H7 (cell line): ENCODE measurements at places on chromosomes 16 and 17.
A peak's percentile ranks its signal among the peaks of the same experiment; 100 is the strongest.

GRCh38 chr16:65869261-65869660 lies 497.2 kb upstream of the CDH5 start:
- DNase-seq: no peak

DNA sequence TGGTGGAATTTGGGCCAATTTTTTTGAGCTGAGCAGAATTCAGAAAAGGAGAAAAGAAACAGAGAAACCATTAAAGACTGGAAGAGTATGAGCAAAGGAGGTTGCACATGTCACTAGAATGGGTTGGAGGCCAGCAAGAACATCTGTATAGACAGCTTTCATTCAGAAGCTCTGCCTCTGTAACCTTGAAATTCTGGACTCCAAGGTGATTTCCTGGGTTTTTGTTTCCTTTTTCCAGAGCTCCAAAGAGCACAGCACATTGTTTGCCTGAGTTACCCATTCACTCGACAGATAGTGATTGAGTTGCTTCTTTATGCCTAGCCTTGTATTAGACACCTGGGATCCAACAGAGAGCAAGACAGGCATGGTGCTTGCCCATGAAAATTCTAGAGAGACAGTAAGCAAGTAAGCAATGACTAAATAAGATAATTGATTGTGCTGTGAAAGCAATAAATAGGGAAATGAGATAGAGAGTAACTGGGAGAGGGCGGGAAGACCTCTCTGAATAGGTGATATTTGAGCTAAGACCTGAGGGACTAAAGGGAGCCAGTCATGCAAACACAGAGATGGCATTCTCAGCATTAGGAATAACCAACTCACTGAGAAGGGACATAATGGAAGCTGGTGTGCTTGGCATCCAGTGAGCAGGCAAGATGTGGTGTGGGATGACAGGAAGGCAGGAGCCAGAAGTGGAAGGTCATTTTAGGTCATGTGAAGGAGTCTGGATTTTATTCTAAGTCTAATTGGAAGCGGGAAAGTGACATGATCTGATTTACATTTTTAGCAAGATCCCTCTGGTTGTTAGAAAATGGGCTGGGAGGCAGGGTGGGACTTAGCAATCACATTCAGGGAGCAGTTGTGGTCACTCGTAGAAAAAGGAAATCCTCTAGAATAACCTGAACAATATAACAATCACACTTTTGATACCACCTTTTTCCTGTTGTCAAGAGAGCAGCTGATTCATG lies 197.5 kb downstream of the HS3ST3A1 start:
- DNase-seq: peak; percentile 9

DNA sequence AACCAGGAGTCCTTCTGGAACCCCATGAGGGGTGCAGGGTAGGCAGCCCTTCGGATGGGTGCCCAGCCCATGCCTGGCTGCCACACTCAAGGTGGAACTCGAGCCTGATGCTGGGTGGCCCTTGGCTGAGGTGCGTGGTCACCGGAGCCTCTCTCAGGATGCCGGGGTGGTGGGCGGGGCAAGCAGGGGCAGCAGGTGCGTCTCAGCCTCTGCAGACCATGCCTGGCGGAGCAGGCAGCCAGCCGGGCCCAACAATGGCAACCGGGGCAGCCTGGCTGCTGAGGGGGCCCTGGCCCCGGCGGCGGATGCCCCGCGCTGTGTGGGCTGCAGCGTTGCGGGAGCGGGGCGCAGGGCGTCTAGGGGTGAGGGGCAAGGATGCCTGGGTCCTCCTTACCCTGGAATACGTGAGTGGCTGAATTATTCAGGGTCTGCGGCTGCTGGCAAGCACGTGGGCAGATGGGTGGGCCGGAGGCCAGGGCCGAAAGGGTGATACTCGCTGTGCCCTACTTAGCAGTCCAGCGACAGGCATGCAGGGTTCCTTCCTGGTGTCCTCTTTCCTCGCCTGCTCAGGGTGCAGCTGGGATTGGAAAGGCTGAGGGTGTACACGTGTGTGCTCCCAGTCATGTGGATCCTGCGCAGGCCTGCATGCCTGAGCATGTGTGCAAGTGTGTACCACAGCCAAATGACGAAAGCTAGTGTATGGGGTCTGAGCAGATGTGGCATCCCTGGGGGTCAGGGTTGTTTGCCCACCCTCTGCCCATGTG lies 14.6 kb downstream of the MYO15A start:
- peak; percentile 80 for DNase-seq

- DNase-seq: no peak
These were observed 44.6 kb upstream of the GSE1 start for GRCh38 chr16:85568519-85568918.

DNA sequence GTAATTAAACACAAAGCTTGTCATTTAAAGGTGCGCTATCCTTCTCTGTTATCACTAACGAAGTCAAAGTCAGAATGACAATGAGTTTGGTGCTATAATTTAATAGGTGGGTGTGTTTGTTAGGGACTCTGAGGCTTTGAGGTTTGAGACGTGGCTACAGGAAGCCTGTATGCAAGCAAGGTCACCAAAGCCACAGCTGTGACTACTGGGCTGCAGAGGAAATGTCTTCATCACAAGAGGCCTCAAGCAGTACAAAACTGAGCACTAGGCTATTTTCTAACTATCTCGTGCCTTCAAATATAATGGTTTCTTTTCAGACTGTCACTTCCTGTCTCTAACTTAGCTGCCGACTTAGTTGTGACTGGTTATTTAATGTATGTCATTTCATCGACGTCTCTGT lies 141.2 kb downstream of the AATF start:
- no peak for DNase-seq

DNA sequence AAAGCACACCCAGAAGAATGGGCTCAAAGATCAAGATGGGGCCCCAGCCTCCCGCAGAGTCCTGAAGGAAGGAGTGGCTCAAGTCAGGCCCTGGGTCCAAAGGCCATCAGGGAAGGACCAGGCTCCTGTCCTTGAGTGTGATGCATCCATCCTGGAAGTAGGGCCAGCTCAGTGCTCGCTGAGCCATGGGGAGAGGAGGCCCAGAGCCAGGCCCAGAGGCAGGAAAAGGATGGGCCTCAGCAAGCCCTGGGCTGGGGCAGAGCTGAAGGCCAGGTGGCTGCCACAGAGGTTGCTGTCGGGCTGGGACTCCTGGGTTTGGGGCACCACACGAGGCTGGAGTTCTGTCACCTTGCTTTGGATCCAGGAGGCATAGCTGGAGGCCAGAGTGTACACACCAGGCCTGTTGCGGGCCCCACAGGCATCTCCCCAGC lies 3.7 kb downstream of the PRSS8 start:
- peak; percentile 30 for DNase-seq

- peak; percentile 80 for DNase-seq
These were observed at the start of gene ENO3 for GRCh38 chr17:4950746-4951204. Gene ENO3 (plus strand): TSS chr17:4951119. CDS start chr17:4951830, 711 bp downstream.

GRCh38 chr16:4597174-4597573 lies 17.5 kb downstream of the UBALD1 start:
- DNase-seq: no peak
